ENCODE measurements at places on chromosomes 2 and 18. TPM values are rescaled to one million over a fixed set of nuclear protein-coding genes. Genes with fewer than 3 reads are reported as not detected.

Gene ASAP2
- 0.19 TPM for total RNA-seq

Gene SH3RF3
- not detected for total RNA-seq

Gene CCDC74B
- 4.4 TPM for total RNA-seq

- ATAC-seq: no peak
These were observed 11.0 kb upstream of the KYNU start for GRCh38 chr2:142866426-142866825.

DNA sequence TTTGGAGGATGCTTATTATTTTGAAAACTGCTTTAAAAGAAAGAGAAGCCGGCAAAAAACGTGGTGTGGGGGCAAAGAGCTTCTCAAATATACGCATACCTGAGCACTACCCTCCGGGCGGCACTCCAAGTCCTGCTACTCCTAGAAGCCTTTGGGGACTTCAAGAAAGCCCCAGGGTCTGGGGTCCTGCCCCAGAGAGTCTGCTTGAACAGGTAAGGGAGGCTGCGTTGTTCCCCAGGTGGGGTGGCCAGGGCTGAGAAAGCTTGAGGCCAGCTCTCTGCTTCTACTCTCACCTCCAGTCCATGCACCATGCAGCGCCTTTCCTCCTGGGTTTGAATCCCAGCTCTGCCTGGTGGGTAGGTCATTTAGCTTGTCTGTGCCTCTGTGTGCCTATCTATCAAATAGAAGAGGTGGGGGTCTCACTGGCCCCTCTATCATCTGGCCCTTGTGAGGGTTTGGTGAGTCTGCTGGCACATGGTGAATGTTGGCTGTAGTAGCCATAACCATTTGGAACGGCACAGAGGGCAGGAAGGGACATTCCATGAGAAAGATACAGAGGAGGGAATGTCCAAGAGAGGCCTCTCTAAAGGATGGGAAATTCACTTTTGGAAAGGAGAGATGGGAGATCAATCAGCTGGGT is 19.5 kb downstream of the MALL start:
- ATAC-seq: no peak

- ATAC-seq: no peak
These were observed 78.0 kb upstream of the RPL31 start for GRCh38 chr2:100924122-100924519.

GRCh38 chr2:36561237-36561944 is 36.6 kb downstream of the FEZ2 start:
- no peak for ATAC-seq

Gene CXXC1
- 125 TPM for total RNA-seq

Gene MBP
- 55.7 TPM for total RNA-seq

DNA sequence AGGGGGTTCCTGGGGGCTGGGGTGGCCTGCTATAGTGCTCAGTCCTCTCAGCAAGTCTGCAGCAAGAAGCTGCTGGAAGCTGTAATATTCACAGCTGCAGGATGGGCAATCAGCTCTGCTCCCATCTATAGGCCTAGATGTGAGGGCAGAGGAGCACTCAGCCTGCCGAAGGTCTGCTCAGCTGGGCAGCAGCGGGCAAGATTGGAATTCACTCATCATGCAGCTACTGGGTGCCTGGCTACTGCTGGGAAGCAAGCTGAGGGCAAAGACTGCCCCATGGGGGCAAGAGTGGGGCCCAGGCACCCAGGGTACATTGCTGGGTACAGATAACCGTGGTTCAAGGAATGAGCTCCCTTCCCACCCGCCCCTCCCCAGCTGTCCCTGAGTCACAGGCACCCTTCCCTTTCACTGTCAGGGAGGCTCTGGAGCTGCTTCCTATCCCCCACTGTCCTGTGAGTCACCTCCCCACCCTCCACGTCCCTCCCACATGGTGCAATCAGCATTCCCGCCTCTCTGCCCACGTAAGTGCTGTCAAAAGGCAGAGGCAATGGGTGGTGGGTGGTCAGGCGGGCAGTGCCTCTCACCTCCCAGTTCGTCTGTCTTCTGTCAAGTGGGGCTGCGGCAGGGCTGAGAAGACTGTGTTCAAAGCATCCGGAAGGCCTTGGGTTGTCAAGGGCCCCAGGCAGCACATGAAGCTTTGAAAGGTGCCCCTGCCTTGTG is 169.2 kb downstream of the TRIM43 start:
- ATAC-seq: no peak

GRCh38 chr18:30944773-30945417 is 97.6 kb downstream of the DSC3 start:
- ATAC-seq: no peak
